ENCODE measurements at places on chromosomes 5 and 9.
A peak's percentile ranks its signal among the peaks of the same experiment; 100 is the strongest.

DNA sequence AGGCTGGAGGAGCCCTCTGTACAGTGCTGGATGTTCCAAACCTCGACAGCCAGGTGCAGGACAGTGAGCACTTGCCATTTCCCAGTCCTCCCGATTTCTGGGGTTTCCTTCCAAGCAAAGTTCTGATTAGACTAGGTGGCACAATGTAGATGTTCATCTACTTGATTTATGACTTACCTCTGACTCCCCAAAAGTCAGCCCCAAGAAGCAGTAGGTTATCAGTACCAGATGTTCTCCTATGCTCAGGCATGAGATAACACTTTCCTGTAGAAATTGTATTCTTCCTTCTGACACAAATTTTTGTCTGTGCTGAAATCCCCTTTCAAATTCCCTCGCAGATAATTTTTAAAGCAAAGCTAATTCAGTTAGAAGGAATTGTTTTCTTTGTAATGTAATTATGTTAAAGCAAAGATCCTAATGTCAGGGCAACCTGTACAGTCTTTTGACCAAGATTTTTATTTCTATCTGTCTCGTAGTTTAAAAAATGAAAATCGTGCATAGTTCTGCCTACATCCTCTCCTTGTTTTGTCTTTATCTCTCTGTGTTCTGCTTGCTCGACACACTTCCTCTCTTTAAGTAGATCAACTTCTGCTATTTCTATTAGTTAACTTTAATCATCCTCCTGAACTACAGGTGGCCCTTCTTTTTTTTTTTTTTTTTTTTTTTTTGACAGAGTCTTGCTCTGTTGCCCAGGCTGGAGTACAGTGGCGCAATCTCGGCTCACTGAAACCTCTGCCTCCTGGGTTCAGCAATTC lies 102.4 kb upstream of the PJA2 start:
- no peaks in the 10 kb centered on the region for H3K36me3 ChIP-seq
- DNase-seq: no peak
- no peak overlapping the region for H3K27ac ChIP-seq
- H3K4me1 ChIP-seq: no peaks in the 10 kb centered on the region
- no peak overlapping the region for H3K4me3 ChIP-seq

- H3K4me1 ChIP-seq: peaks cover 52% of the 10 kb centered on the region
- H3K27me3 ChIP-seq: no peaks in the 10 kb centered on the region
- no peak for DNase-seq
These were observed 61.5 kb upstream of the TEX48 start for GRCh38 chr9:114743446-114743845.

DNA sequence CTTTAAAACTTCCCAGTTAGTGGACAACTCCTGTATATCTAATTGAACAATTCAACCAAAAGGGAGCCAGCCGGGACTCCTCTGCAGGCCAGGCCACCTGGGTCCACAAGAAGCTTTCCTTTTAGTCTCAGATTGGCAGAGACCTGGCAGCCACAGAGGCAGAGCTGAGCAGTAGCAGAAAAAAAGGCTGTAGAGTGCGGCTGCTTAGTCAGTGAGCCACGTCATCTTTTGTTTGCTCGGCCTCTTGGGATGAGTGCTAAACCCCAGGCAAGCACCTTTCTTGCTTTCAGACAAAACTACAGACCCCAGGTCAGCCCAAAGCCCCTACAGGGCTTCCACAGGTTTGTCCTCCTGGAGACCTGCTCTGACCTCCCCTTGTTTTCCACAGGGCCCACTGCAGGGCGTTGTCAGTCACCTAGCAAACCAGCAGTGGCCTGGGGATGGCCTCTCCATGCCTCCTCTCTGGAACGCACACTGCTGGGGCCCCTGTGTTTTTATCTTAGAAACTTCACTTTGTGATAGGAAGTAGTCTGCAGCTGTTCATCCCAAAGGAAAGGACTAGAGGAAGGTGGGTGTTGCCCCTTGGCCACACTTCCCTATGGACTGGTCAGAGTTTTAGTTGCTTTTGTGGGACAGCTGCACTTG lies 49.9 kb downstream of the SHB start:
- DNase-seq: no peak
- H3K27ac ChIP-seq: no peak overlapping the region
- H3K36me3 ChIP-seq: no peaks in the 10 kb centered on the region
- no peaks in the 10 kb centered on the region for H3K27me3 ChIP-seq
- H3K4me1 ChIP-seq: no peaks in the 10 kb centered on the region

GRCh38 chr9:137354845-137355760 lies 53.0 kb upstream of the NRARP start:
- H3K36me3 ChIP-seq: no peaks in the 10 kb centered on the region
- no peaks in the 10 kb centered on the region for H3K4me1 ChIP-seq
- H3K27ac ChIP-seq: no peak overlapping the region
- H3K4me3 ChIP-seq: no peak overlapping the region

GRCh38 chr9:116465576-116466270 lies 221.4 kb upstream of the TRIM32 start:
- H3K4me3 ChIP-seq: no peak overlapping the region
- H3K4me1 ChIP-seq: no peaks in the 10 kb centered on the region
- no peaks in the 10 kb centered on the region for H3K36me3 ChIP-seq
- no peak overlapping the region for H3K27ac ChIP-seq
- DNase-seq: no peak

DNA sequence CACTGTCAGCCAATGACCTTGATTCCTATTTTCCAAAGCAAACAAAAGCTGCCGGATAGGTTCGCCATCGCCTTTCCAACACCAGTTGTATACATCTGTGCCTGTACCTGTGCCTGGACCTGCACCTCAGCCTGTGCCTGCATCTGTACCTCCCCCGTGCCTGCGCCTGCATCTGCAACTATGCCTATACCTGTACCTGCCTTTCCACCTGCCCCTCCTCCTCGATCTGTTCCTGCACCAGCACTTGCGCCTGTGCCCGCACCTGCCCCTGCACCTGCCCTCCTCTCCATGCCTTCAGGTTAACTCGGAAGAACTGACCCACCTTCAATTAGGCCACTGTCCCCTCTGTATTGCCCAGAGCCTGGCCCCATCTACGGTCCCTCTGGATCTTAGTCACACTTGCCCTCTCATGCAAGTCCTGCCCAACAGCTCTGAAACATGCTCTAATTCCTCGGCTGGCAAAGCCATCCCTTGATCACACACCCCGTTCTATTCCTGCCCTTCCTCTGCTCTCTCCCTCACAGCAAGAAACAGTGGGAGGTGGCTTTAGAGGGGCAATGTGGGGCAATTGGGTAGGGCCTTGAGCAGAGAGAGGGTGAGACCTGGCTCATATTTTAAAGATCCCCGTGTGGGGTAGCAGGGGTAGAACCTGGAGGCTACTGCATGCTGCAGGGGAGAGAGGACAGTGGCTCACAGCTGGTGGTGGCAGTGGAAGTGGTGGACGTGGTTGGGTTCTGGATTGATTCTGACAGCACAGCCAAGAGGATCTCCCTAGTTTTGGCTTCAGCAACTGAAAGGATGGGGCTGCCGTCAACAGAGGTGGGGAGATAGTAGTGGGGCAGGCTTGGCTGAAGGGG lies 59.6 kb upstream of the PHYKPL start:
- DNase-seq: no peak
- H3K4me1 ChIP-seq: no peaks in the 10 kb centered on the region
- H3K4me3 ChIP-seq: no peak overlapping the region
- H3K27me3 ChIP-seq: no peaks in the 10 kb centered on the region
- H3K36me3 ChIP-seq: no peaks in the 10 kb centered on the region
- no peak overlapping the region for H3K27ac ChIP-seq

GRCh38 chr9:89350988-89351557 lies 32.8 kb downstream of the SECISBP2 start:
- H3K4me3 ChIP-seq: no peak overlapping the region
- DNase-seq: no peak
- H3K4me1 ChIP-seq: peaks cover 29% of the 10 kb centered on the region
- peak overlapping the region; percentile 40 for H3K27ac ChIP-seq
- H3K36me3 ChIP-seq: peaks cover 64% of the 10 kb centered on the region

- H3K4me3 ChIP-seq: no peak overlapping the region
- no peaks in the 10 kb centered on the region for H3K36me3 ChIP-seq
- H3K27me3 ChIP-seq: no peaks in the 10 kb centered on the region
- DNase-seq: no peak
These were observed 1227.7 kb upstream of the WWC1 start for GRCh38 chr5:167063788-167064187.

- H3K4me3 ChIP-seq: no peak overlapping the region
- H3K27ac ChIP-seq: no peak overlapping the region
- DNase-seq: no peak
- no peaks in the 10 kb centered on the region for H3K27me3 ChIP-seq
- no peaks in the 10 kb centered on the region for H3K36me3 ChIP-seq
- H3K4me1 ChIP-seq: no peaks in the 10 kb centered on the region
These were observed 146.7 kb downstream of the CCDC192 start for GRCh38 chr5:127849891-127850290.

- H3K36me3 ChIP-seq: peaks cover 18% of the 10 kb centered on the region
- H3K27me3 ChIP-seq: no peaks in the 10 kb centered on the region
- H3K27ac ChIP-seq: no peak overlapping the region
These were observed 49.1 kb downstream of the SUSD1 start for GRCh38 chr9:112125951-112126388.

DNA sequence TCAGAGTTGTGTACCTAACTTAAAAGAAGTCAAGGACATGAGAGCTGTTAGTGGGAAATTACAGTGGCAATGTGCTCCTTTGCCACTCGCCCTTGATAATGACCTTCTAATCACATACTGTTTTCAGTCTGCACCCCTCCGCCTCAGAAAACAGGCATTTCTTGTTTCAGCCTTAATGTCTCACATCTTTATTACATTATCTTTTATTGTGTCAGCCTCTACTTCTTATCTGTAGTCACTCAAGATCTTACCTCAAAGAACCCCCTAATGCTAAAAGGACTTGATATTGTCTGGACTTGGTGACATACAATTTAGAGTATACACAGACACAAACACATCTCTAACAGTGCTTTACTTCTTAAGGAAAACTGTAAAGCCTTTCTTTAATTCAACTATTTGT lies 97.9 kb downstream of the PLCXD3 start:
- H3K4me3 ChIP-seq: no peak overlapping the region
- no peak for DNase-seq
- H3K27ac ChIP-seq: no peak overlapping the region
- H3K27me3 ChIP-seq: peaks cover 1% of the 10 kb centered on the region

GRCh38 chr9:99103901-99104458 lies 933 bp upstream of the TGFBR1 start:
- H3K4me3 ChIP-seq: peak overlapping the region; percentile 85
- peak overlapping the region; percentile 83 for H3K27ac ChIP-seq
- peaks cover 14% of the 10 kb centered on the region for H3K36me3 ChIP-seq
- no peaks in the 10 kb centered on the region for H3K27me3 ChIP-seq

DNA sequence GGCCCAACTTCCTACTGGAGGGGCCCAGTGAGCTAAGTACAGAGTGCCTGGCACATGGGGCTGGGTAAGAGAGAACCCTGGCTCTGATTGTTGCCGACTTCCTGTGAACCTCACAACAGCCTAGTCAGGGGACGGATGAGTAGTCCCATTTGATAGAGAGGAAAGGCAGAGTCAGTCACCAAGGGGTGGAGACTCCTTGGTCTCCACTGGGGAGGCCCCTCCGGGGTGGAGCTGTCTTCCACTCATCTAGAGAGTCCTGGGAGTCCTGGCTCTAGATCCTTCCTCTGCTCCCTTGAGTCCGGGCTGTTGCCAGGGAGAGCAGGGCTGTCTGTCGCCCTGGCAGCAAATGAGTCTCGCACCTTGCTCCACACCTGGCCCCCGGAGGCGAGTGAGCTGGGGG lies 8.0 kb downstream of the GRK6 start:
- peak overlapping the region; percentile 66 for H3K4me3 ChIP-seq
- peak overlapping the region; percentile 83 for H3K27ac ChIP-seq
- no peak for DNase-seq
- H3K4me1 ChIP-seq: peaks cover 42% of the 10 kb centered on the region
- H3K36me3 ChIP-seq: peaks cover 50% of the 10 kb centered on the region

GRCh38 chr9:125447202-125447802 lies 185.7 kb downstream of the GAPVD1 start:
- H3K4me1 ChIP-seq: peaks cover 5% of the 10 kb centered on the region
- H3K36me3 ChIP-seq: peaks cover 2% of the 10 kb centered on the region
- no peak overlapping the region for H3K4me3 ChIP-seq
- H3K27ac ChIP-seq: no peak overlapping the region
- H3K27me3 ChIP-seq: no peaks in the 10 kb centered on the region

DNA sequence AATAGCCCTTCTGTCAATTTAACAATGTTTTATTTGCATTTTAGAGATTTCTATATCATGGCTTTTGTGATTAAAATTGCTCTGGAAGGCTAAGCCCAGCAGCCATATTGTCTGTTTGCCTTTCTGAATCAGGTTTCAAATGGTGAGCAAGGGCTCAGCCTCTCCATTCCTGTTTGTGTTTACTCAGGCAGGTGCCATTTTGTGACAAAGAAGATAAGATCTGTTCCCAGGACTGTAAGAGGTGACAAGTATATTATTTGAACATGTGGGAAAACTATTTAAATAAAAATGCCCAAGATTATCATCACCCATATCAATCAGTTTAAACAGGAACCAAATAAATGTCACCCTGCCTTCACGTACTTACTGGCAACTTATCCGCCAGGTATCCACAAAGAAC lies 641.3 kb upstream of the KLF4 start:
- H3K27ac ChIP-seq: no peak overlapping the region
- no peaks in the 10 kb centered on the region for H3K4me1 ChIP-seq
- H3K4me3 ChIP-seq: no peak overlapping the region
- DNase-seq: no peak
- no peaks in the 10 kb centered on the region for H3K36me3 ChIP-seq

GRCh38 chr9:109270441-109270840 lies 50.4 kb downstream of the EPB41L4B start:
- H3K4me3 ChIP-seq: no peak overlapping the region
- DNase-seq: no peak
- H3K36me3 ChIP-seq: no peaks in the 10 kb centered on the region

DNA sequence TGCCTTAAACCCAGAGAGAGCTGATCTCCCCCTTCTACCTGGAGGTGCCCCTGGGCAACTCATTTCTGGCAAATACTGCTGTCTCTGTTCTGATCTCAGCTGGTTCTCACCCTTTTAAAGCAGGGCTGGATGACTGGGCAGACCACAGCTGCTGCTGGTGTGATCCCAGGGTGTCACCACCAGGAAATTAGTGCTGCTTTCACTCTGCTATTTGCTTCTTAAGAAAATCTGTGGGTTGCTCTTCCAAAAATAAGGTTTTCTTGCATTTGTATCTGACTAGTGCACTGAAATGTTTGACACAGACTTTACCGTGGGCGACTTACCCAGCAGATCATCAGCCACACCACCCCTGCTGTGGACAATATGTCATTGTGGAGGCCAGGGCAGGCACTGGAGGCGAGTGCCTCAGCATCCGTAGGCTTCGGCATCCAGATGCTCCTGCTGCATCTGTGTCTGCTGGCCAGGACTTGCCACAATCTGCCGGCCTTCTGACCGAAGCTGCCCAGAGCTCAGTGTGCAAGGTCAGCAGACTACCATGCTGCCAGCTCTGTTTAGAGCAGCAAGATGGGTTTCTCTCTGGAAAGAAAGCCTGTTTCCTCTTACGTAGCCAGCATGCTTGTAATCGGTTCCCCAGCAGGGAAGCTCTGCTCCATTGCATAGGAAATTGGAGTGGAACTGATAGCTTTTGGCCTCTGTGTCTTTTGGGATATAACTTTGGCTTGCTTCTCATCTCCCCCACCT lies 13.6 kb downstream of the ARHGAP26 start:
- peak; percentile 57 for DNase-seq
- peak overlapping the region; percentile 32 for H3K4me3 ChIP-seq
- peaks cover 63% of the 10 kb centered on the region for H3K4me1 ChIP-seq
- H3K36me3 ChIP-seq: peaks cover 3% of the 10 kb centered on the region
- H3K27me3 ChIP-seq: no peaks in the 10 kb centered on the region
